ENCODE measurements at places on chromosomes 5 and 9. TPM values are rescaled to one million over a fixed set of nuclear protein-coding genes. Genes with fewer than 3 reads are reported as not detected.

- DNase-seq = no peak
Measured at GRCh38 chr9:17928228-17928627, 349.4 kb downstream of the SH3GL2 start.

DNA sequence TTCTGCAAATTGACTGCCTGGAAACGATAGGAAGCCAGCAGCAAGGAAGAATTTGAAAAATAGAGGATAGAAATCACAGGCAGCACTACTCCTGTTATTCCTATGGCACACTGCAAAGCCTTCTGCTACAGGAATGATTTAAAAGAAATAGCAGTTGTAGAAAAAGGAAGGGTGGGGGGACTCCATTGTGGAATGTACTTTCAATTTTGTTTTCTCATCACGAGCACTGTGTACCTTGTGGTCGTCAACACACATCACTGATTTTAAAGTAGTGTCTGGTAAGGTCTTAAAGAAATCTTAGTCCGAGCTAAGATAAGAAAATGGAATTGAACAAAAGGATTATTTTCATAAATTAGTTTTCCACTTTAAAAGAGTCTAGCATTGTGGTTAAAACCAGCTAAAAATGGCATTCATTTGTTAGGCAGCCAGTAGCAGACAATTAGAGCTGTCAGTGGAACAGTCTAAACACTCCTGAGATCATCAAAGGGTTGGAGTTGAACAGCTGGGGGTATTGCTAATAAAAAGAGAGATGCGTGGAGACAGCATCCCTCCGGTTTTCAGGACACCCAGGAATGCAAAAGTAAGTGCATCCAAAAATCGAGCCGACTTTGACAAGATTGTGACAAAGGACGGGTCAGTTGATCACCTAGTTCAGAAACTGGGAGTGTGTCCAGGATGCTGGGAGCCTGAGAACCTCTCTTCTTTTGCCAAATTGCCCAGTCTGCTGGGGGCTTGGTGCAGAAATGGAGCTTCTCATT lies 97.8 kb upstream of the WWC1 start:
- DNase-seq = no peak

DNA sequence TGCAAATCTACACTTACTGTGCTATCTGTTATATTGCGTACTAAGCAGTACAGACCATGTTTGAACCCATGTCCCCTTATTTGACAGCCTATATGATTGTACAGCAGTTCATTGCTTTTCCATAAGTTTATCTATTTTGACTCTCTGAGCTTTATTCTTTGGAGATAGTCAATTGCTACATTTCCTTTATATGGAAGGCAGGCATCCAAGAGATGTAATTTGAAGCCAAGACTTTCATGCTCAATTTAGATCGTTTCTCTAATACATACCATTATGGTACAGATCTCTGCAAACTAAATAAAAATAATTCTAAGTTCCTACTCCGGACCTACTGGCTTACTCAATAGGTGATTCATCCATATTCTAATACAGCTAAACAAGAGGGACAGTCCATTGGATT lies 424.8 kb downstream of the TMEM38B start:
- DNase-seq = no peak

- DNase-seq = no peak
Measured at GRCh38 chr9:116058421-116058820, 95.2 kb upstream of the PAPPA start.

DNA sequence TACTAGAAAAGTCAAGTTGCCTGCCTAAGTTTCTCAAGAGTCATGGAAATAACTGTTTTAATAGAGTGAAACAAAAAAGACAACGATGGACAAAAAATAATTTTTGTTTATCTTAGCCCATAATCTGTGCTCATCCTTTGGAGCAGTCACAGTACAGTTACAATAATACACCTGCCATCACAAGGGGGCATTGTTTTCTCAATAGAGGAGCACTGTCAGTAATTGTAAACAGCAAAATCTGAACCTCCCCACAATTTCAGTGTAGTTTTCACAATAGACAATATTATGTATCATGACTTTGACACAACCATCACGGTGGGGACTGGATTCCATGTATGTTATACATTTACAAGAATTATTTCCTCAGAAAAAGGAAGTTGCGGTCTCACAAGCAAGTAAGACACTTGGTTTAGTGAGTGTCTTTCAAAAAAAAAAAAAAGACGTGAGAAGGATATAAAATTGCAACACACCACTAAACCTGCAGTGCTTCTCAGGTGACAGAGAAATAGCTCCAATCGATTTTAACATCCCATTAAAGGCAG lies 586.3 kb downstream of the PTPRD start:
- no peak for DNase-seq

Gene AK1
- 68.3 TPM for total RNA-seq

Gene SPARC
- total RNA-seq = 1,881 TPM

Gene SEC61B
- total RNA-seq = 146 TPM

DNA sequence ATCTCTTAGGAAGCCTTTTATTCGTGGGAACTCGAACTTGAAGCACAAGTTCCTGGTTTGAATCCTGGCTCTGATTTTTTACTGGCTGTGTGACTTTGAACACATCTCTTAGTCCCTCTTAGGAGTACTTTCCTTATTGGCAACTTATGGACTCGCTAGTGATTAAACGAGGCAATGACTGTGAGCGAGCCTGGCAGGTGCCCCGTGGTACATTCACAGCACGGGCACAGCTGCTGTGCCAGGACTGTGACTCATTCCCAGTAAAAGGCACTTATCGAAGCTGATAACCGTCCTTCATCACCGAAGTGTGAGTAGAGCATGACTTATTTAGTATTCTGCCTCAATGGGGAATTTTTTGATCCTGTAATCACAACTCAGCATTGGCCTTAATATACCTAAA lies 22.7 kb downstream of the CFAP90 start:
- DNase-seq = no peak

Gene CDHR2
- 0.45 TPM for total RNA-seq

DNA sequence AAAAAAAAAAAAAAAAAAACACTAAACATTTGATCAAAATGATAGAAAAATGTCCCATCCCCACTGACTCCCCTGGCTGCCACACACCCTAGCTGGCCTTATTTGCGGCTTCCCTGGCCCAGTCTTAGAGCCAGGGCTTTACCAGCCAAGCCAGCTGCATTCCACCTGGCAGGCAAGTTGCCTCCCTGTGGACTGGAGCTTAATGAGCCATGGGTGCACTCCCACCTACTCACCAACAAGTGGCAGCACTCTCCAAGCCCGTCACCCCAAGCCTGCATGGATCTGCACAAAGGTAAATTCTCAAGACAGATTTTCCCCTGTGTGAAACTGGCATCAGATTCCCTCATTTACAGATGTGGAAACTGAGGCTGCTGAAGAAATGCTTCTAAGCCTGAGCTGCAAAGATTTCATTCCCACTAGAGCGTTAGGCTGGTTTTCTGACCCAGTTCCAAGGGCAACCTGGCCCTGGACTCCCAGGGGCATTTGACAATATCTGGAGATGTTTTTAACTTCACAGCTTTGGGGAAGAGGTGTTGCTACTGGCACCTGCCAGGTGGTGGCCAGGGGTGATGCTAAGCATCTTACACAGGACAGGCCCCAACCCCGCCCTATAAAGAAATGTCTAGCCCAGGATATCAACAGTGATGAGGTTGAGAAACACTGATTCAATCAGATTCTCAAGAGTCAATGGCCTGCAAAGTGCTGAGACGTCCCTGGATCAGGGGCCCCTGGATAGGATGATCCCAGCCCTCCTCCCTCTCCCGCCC lies 21.9 kb upstream of the VDAC1 start:
- no peak for DNase-seq

DNA sequence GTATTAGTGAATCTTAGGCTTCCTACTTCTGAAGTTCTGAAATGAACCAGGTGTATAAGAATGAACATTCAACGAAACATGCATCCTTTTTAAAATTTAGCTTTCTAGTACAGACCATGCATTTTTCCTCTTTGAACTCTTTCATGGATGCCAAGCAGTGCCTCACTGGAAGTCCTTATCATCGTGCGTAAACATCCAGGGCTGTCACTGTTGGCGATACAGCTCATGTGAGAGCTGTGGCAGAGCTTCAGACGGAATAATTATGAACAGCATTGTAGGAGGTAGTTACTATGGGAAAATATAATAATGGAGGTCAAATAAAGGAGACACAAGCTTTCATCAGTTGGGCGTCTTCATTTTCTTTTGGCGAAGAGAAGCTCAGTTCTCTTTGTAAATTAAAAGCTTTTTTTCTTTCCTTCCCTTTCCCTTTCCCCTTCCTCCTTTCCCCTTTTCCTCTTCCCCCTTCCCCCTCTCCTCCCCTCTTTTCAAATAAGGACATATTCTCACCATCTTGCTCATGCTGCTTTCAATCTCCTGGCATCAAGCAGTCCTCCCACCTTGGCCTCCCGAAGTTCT lies 167.3 kb downstream of the KDM4C start:
- no peak for DNase-seq

DNA sequence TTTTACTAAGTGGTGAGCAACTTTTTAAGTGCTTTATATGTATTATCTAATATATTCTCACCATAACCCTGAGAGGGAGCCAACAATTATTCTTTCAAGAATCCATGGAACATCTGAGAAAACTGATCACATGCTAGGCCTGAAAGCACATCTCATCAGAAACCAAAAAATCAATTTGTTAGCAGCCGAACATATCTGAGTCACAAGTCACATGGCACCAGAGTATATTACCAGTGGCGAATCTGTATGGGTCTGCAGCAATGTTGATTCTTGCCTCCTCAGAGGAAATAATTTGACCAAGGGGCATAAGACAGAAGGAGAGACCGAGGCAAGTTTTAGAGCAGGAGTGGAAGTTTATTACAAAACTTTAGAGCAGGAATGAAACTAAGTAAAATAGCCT lies 25.3 kb upstream of the SIL1 start:
- no peak for DNase-seq

DNA sequence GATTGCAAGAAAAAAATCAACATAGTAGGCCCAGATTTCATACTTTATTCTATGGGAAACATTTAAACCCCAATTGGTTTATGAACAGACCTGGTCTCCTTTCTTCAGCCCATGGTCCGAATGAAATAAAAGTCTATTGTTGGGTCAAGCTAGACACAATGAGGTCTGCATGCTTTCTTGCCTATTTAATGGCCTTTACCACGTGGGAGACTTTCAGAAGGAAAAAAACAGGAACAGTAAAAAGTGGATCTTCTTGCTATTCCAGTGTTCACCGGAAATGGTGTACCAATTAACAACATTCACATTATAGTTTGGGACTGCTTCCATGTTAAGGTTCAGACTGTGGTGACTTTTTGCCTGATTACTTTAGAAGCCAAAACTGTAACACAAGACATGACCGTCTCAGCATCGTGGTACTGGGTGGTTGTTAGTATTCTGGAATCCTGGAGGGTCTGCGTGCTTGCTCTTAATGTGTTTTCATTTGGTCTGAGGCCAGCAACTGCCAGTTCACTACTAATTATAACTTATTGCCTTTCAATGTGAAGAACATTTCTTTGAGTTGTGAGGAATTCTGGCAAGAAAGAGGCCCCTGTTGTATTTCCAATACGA lies 85.4 kb upstream of the PRRC1 start:
- DNase-seq = no peak

- DNase-seq = no peak
Measured at GRCh38 chr9:15191378-15191777, 115.6 kb downstream of the TTC39B start.

GRCh38 chr9:18554244-18554643 lies 80.3 kb downstream of the ADAMTSL1 start:
- no peak for DNase-seq

DNA sequence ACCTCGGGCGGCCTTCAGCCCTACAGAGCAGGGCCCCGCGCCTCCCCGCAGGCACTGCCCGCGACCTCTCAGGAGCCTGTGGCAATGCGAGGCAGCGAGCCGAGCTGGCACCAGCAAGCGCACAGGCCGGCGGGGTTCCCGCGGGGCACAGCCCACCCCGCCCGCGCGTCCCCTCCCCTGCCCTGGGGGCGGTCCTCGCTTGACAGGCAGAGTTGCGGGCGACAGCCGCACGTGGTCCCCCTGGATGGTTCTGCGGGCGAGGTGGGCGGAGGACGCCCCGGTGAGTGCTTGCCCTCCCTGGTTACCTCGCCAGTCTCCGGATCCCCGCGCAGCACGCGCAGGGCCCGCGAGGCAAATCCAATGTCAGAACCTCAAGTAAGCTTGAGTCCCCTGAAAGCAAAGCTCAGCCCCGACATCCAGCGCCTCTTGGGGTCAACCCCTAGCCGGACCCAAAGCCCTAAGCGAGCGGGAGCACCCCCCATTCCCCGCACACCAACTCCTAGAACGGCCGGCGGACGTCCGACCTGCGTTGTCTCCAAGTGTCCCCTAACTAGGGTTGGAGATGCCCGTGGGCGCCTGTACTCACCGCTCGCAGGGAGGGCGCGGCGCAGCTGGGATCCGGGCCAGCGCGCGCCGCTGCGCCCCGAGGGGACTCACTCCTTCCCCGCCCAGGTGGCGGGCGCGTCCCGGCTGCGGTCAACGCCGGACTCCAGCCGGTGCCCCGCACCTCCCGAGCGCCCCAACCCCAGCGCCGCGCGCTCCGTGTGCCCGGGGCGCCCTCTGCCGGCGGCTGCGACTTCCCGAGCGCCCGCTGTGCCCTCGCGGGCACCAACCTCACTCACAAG lies at the start of gene DRD1:
DRD1 (minus strand) TSS at position 123 of the 845 bp plus-strand sequence. CDS start 1,083 bp downstream, outside the sequence.
- DNase-seq = no peak

DNA sequence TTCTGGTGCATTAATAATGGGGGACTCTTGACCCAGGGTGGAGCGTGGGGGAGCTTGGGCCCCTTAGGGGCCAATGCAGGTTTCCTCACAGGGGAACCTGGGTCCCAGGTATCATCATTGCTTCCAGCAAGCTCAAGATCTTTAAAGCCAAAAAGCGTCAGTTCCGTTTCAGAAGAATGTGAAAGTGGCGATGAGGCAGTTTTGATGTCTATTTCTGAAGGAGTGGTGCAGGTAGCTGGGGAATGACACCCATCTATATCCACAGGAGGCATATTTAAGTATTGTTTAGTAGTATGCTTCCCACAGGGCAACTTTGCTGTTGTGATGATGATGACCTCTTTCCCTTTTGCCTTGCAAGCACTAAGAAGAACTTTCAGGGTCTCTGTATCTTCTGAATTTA lies 10.8 kb downstream of the ANKRD34B start:
- DNase-seq = no peak

- no peak for DNase-seq
Measured at GRCh38 chr9:88017096-88017495, 42.8 kb upstream of the CDK20 start.

DNA sequence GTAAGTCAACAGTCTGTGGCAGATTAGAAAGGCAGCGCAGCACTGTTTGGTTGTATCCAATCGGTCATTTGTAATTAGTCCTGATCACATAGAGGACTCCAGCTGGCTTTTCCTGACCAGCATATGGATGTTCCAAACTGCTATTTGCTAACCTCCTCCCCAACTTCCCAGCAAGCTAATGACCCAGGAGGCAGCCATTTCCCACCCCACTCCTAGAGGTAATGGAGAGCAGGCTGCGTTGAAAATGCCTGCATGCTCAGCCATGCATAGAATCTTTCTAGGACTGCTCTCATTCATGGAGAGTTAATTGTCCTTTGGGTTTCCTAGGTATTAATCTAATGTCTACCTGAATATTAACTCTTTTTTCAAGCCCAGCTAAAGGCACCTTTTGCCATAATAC lies 850.6 kb upstream of the WWC1 start:
- no peak for DNase-seq

Measured in mesenteric fat pad (tissue), 1 donor.